ENCODE measurements at places on chromosomes 3 and 15.

DNA sequence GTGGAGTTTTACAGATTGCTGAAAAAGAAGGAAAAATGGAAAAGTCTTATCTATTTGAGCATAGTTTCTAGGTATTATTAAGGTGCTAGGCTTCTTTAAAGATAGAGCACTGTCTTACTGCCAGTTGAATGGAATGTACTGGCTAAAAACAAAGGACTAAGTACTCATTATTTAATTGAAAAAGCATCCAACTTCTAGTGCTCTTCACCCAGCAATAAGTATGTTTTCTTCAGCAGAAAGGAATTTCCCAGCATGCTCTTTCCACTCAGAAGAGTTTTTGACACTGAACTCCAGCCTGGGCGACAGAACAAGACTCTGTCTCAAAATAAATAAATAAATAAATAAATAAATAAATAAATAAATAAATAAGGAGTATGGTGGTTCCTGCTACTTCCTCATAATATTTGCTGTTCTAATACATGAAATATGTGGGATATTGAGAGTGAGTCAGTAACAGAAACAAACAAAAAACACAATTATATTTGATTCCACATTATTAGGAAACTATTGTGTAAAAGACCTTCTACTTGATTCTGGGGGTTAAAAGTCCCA, 70.6 kb downstream of the ATP13A4 start:
- no peak for DNase-seq

GRCh38 chr3:128736601-128737000, 10.6 kb downstream of the RAB7A start:
- DNase-seq: no peak

- no peak for DNase-seq
Measured at GRCh38 chr3:135688003-135688402, 277.5 kb upstream of the PPP2R3A start.

DNA sequence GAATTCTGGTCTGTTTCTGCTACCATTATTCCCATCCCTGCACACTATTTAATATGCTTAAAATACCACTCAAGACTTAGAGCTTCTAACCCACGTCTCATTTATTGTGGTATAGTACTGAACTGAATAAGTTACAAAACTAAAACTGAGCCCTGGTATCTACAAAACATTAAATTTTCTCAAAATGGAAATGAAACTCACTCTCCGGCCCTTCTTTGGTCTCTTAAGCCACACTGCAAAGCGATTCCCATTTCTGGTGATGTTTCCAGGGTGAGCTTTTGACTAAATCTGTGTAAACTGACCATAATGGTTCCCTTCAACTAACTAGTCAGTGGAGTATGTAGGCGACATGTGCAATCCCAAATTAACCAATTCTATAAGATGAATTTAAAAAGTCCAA, 18.6 kb downstream of the KPNA4 start:
- DNase-seq: no peak

GRCh38 chr3:171181907-171182690, 155.6 kb upstream of the SLC2A2 start:
- no peak for DNase-seq

DNA sequence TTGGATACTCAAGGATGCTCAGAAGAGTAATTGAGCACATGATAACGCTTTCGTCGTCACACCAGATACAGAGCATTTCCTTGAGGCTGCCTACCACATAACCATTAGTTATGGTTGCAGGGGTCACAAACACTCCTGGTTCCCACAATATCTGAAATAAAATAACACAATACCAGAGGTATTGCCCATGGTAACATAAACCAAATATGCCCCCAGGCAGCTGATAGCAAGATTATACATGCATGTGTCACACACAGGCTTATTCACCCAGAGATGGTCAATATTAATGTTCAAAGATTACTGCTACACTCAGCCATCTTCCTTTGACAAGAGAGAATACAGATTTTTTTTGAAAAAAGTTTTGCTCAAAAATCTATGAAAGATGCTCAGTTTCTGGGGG, 7.3 kb downstream of the RPL39L start:
- DNase-seq: no peak

DNA sequence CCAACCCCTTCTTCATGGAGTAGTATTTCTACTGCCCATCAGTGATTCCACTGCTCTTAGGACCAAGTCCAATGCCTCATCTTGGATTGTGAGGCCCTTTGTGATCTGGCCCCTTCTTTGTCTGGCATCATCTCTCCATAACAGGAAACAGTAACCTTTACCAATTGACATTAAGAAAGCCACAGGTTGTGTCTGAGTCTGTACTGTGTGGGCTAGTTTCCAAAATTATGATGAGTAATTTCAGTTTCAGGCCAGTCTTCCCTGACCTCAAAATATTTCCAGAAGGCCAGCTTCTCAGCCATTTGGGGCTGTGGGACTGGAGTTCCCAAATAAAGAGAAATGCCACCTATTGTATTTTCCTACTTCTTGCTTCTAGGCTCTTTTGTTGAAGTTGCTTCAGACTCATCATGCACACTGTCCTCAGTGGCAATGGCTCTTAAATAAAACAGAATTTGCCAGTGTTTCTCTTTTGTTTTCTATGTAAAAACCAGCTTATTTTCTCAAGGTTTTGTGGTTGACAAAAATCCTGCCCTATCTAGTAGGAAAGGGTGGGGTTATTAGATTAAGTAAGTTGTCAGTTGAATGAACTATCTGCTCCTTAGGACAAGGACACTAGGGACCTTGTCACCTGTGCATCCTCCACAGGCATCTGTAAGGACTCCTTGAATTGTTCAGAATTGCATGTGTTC, 47.0 kb upstream of the ACKR4 start:
- no peak for DNase-seq

- DNase-seq: peak; percentile 74
Measured at GRCh38 chr3:190701096-190701532, 161.4 kb downstream of the GMNC start.

DNA sequence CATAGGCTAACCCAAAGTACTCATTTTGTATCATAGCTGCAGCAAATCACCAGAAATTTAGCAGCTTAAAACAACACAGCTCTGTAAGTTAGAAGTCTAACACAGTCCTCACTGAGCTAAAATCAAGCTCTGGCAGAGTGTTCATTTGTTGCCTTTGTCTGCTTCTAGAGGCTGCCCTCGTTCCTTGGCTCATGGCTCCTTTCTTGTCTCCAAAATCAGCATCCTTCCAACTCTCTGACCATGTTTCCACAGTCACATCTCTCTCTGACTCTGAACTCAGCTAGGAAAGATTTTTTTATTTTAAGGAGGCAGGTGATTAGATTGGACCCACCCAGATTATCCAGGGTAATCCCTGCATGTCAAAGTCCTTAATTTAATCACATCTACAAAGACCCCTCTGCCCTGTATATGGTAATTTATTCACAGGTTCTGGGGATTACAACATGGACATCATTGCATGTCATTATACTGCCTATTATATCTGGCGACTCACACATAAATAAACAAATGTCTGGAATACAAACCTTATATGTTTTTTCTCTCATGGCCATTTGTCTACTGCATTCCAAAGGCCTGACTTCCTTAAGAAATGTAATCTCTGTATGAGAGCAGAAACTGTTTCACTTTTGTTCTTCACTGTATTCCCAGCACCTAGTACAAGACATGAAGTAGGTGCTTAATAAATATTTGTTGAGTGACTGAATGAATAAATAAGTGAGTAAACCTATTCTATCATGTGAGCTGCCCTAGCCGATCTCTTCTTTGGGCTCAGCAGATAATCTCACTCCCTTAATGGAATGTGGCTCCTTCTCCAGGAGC, 15.1 kb upstream of the UACA start:
- no peak for DNase-seq

GRCh38 chr15:33068511-33068990, 126.0 kb downstream of the FMN1 start:
- DNase-seq: no peak

DNA sequence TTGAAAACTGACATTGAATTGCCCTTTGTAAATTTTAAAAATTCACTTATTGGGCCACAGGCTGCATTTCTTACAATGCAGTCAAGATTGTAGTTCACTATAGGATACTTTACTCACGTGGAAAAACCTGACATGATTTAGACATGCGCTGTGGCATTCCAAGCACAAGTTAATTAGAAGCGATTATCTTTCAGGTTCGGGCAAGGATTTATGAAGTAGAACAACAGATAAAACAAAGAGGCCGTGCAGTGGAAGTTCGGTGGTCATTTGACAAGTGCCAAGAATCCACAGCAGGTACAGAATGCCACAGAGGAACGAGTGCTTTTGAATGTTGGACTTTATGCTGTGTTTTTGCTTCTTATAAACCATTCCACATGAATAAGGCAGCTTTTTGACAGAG, 37.8 kb downstream of the GPR171 start:
- no peak for DNase-seq

DNA sequence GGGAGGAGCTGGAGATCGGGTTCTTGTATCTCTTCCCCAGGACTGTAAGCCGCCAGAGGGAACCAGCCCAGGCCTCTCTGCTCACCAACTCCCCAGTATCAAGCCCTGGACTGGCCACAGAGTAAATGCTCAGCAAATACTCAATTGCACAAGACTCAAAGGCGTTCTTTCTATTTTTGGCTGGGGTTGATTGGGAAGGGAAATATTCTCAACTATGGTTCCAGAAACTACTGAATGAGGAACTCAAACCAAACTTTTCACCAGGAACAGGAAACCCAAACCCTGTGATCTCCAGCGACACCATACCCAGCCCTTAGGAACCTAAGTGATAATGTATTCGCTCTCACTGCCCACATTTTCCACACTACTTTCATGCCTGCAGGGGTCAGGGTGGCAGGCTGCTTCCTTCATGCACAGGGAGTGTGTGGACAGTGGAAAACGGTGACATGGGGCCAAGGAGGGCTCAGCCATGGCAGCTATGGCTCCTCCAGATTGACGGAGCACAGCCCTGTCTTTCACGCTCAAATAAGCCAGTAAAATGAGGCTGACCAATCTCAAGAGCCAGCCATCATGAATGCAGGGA, 124.7 kb upstream of the RAD18 start:
- no peak for DNase-seq

GRCh38 chr3:111605018-111605417, 9.9 kb upstream of the ZBED2 start:
- no peak for DNase-seq

DNA sequence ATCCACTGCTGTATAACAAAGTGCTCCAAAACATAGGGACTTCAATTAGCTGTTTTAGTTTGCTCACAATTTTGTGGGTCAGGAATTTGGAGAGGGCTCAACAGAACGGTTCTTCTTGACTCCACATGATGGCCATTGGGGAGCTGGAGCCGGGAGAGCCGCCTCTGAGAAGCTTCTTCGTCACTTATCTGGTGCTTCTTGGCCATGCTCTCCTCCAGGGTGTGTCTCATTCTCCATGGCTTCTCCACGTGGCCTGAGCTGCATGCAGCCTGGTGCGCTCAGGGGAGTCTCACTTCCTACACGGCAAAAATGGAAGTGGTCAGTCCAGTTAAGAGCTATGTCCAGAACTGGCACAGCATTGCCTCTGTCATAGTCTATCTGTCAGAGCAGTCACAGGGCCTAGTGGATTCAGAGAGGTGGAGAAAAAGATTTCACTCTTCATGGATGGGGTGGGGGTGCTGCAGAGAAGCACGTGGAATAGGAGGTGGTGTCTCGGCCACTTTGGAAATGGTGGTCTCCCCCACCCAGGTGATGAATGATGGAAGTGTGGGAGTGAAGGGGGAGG, 26.3 kb upstream of the PRR23E start:
- no peak for DNase-seq

- no peak for DNase-seq
Measured at GRCh38 chr3:180409170-180409569, 192.8 kb upstream of the TTC14 start.

DNA sequence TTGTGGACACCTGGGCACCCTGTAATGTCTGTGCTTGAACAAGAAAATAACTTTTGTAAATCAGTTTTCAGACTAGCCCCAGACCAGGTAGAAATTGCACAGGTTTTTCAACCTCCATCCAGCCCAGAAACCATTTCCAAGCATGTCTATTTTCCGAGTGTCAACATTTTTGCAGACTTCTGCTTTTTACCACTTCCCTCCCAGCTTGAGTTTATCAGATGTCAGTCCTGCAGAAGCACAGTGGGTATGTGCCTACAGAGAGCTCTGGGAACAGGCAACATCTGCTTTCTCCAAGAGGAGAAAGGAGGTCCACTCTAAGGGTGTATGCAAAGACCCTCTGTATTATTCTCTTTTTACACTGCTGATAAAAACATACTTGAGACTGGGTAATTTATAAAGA, 83.9 kb downstream of the LRRK1 start:
- no peak for DNase-seq

DNA sequence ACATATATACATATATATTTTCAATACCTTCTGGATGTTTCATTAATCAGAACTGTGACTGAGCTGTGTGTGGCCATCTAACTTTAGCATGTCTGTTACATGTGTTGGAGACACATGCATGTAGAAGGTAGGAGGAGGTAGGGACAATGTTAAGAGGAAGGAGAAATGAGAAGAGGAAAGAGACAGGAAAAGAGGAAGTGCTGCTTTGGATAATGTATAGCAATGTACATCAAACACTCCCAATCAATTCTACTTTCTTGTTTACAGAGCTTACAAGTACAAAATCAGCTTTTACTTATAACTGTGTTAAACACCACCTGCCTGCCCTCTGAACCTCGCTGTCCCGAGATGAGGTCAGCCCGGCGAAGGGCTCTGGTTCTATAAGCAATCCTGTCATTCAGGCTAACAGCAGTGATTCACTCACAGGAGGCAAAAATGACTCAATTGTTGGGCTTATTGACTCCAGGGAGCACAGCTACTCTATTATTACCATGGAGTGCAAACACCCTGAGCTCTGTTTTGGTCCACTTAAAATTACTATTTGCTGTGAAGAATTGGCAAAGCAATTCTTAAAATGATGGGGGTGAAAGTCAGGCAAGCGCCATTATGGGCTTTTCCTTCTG, 188.9 kb downstream of the MEIS2 start:
- no peak for DNase-seq

DNA sequence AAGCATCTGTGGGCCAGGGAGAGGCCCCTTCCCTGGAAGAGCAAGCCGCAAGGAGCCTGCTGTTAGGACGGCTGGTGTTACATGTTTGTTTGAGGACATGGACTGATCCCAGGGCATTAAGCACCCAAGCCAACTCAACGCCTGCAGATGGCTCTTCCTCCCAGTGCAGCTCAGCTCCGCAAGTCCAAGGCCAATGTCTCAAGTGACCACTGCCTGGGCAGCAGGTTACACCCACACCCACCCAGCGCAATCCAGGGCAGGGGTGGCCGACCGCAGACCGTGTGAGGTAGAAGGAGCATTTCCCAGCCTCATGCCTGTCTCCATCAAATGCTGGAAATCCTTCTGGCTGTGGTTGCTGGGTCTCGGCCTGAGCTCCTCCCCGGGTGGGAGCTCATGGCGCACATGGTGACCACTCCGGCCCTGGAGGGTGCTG, 14.5 kb downstream of the GP5 start:
- DNase-seq: no peak

GRCh38 chr15:84914909-84915605, 30.6 kb downstream of the SLC28A1 start:
- no peak for DNase-seq
